B cell (primary cell): ENCODE measurements at places on chromosomes 2 and 18. TPM values are rescaled to one million over a fixed set of nuclear protein-coding genes. Genes with fewer than 3 reads are reported as not detected.

GRCh38 chr2:239206851-239207250, 194.0 kb downstream of the HDAC4 start:
- no peak for DNase-seq

DNA sequence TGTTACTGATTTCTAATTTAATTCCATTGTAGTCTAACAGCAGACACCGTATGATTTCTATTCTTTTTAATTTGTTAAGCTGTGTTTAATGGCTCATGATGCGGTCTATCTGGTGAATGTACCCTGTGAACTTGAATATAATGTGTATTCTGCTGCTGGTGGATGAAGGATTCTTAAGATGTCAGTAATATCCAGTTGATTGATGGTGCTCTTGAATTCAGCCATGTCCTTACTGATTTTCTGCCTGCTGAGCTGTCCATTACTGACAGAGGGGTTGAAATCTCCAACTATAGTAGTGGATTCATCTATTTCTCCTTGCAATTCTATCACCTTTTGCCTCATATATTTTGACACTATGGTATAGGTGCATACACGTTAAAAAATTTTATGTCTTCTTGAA, 373.3 kb upstream of the RAB12 start:
- no peak for DNase-seq

DNA sequence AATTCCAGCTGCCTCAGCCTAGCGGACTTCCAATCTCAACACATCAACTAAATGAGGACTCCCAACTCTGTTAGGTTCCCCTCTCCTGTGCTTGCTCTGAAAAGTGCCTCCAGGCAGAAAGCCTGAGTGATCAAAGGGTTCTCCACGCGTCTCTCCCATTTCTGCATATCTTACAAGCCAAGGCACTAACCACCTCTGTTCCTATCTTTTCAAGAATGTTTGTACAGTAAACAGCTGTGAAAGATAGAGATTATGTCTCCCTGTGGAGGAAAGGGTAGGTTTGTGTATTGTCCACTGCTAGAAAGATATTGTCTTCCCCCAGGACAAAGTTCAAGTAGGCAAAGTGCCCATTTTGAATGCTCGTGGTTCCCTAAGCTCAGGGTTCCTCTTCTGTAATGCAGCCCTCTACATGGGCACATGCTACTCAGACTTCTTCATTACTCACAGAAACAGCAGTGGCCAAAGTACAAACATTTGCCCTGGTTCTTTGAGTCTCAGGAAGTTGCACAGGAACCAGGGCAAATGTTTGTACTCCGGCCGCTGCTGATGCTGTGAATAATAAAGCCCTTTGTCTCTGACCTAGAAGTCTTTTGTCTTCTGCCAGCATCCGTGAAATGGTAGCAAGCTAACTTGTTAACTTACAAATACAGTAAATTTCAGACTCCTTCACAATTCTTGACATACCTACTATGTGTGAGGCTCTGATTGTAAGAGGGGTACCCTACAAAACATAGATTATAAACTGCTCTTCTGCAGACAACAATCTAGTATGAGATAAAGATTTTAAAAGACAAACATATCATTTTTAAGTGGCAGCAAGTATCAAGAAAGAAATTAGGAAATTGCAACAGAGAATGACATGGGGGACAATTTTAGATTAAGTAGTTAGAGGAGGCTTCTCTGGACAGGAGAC, 44.5 kb downstream of the PKDCC start:
- no peak for DNase-seq

- no peak for DNase-seq
Measured at GRCh38 chr2:52369178-52369577, 1337.2 kb upstream of the NRXN1 start.

DNA sequence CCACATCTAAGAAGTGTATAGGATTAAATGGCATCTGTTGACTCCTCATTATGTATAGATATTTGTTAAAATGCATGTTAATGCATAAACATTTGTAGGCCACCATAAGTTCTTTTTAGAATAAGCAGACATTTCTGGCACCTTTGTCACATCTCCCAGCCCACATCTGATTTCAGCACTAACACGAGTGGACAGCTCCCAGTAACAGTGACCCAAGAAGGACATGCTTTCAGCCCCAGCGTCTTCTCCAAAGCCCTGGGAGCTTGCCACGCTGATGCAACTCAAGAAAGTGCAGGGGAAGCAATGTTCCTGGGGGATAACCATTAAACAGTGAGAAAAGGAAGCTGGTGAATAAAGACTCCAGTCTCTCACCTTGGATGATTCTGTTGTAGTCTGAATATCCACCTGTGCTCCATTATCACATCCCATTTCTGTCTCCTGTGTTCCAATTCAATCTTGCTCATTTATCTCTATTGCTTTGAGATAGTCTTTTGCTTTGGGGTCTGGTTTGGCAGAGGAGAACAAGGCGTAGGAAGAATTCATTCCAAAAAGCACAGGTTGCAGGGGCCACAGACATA, 182.6 kb upstream of the THSD7B start:
- no peak for DNase-seq

GRCh38 chr2:139142252-139142880, 362.2 kb upstream of the NXPH2 start:
- no peak for DNase-seq

GRCh38 chr2:47504174-47504810, 101.3 kb downstream of the MSH2 start:
- peak; percentile 31 for DNase-seq

GRCh38 chr2:76721226-76721625, 801.0 kb downstream of the LRRTM4 start:
- DNase-seq = no peak

The ABCB11 gene
- not detected in 2 replicates for polyA plus RNA-seq

The CCDC74B gene
- 0.48 and 1.1 TPM in 2 replicates for polyA plus RNA-seq
